Heart left ventricle (tissue), 16 donors: ENCODE measurements at places on chromosomes 2 and 18.

DNA sequence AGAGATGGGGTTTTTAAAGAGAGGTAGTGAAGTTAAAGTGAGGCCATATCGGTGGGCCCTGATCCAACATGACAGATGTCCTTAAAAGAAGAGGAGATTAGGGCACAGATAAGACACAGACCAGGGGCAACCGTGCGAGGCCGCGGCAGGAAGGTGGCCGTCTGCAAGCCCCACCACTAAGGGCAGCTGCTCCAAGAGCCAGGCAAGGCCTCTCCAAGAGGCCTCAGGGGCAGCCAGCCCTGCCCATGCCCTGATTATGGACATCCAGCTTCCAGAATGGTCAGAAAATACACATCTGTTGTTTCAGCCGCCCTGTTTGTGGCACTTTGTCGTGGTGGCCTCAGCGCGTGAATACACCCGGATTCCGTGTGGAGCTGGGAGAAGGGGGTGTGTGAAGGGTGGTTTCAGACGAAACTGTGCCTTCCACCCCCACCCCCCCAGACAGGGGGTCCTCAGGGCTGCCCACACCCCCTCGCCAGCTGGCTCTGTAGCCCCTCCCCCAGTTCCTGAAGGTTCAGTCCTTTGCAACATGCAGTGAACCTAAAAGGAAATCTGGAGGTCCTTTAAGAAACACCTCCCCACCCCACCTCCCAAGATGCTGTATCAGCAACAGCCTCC lies 74.1 kb upstream of the SMAD7 start:
- no peaks in the 10 kb centered on the region for H3K4me1 ChIP-seq
- no peak overlapping the region for H3K27ac ChIP-seq
- DNase-seq: no peak
- no peaks in the 10 kb centered on the region for H3K27me3 ChIP-seq

DNA sequence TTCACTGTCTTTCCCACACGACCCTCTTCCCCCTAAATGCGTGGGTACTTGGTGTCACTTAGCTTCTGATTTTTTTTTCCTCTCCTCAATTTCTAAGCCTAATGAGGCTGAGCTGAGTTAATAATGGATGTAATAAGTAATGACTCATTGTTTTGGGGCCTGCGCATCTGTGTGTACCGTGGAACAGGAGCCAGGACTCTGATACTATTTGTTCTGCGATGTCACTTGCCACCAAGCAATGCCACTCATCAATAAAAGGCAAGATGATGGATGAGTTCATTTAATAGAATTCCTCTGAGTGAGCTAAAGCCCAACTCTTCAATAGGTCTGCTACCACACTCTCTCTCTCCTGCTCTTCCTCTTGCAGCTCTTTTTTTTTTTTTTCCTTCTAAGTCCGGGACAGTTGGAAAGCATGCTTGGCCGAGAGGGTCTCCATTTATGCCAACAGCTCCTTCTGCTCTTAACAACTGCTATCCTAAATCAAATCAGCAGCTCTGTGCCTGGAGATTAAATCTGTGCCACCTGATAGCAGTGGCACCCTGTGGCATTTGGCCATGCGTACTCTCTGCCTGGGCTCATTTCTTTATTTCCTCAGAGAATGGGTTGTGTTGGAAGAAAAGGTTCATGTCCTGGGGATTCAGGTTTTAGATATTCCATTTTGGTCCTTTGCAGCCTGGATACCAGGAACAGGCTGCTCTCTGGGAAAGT lies 1284.2 kb upstream of the PIK3C3 start:
- no peak for DNase-seq
- no peak overlapping the region for H3K27ac ChIP-seq
- H3K4me3 ChIP-seq: no peak overlapping the region
- H3K36me3 ChIP-seq: no peaks in the 10 kb centered on the region
- H3K4me1 ChIP-seq: no peaks in the 10 kb centered on the region

DNA sequence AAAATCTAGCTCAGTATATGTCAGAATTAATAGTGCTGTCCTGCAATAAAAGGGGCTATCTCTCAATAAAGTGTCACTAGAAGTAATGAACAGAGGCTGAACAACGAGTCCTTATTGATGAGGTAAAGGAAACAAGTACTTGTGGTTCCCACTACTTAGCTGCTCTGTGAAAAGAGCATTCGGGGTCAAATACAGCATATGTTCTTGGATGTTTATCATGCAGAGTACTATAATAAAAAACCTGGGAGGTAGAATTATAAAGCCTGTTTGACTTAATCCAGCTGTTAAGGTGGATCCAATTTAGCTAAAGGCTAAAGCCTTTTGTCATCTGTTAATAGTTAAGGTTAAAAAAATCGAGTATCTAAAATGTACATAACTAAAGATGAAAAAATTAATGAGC lies 32.4 kb downstream of the SLC35F5 start:
- no peak overlapping the region for H3K4me3 ChIP-seq
- DNase-seq: no peak
- no peaks in the 10 kb centered on the region for H3K36me3 ChIP-seq

DNA sequence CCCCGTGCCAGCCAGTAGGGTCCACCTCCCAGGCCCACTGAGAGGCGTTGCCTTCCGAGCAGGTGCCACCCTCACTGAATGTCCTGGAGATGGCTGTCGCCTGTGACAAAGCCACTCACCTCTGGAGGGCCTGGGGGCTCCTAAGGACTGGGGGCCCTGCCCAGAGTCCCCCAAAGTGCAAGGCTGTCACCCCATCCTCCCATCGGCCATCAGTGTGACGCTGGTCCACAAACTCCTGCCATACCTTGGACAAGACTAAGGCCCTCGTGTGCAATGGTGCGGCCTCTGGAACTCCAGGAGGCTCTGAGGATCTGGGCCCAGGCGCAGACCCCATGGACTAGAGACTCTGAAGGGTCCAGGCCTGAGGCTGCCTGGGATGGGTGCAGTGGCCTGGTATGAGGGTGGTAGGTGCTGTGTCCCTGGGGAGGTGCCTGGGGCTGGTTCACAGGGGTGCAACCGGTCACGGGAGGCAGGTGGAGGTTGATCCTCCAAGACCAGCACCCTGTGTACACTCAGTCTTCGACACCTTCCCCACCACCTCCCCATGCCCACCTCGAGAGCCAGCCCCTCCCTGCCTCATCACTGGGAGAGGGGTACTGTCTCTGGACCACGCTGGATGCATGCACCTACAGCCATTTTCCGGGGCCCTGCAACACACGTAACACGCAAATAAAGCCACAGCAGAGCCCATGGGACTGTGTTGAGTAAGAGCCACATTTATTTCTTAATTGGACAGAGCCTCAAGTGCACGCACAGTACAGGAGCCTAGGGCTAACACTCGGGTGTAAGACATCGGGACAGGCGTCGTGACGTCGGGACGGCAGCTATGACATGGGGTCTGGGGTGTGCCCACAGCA lies 21.6 kb downstream of the AQP12A start:
- no peak overlapping the region for H3K4me3 ChIP-seq
- DNase-seq: peak; percentile 58
- H3K4me1 ChIP-seq: no peaks in the 10 kb centered on the region
- no peaks in the 10 kb centered on the region for H3K36me3 ChIP-seq
- H3K27me3 ChIP-seq: peaks cover 2% of the 10 kb centered on the region

DNA sequence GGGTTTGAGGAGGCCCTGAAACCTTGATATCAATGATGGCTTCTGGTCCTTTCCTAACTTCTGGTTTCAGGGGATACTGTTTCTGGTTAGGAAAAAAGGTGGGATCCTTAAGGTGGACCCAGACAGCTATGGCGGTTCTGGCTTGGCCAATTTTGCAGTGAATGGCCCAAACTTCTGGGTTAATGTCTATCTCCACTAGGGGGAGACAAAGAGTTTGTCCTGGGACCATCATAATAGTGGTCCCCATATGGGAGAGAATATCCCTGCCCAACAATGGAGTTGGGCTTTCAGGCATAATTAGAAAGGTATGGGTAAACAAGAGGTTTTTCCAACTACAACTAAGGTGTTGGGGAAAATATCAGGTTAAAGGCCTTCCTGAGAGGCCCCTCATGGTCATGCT lies 273.5 kb downstream of the CALCRL start:
- no peak overlapping the region for H3K4me3 ChIP-seq
- no peaks in the 10 kb centered on the region for H3K4me1 ChIP-seq
- no peaks in the 10 kb centered on the region for H3K36me3 ChIP-seq
- H3K27ac ChIP-seq: no peak overlapping the region

DNA sequence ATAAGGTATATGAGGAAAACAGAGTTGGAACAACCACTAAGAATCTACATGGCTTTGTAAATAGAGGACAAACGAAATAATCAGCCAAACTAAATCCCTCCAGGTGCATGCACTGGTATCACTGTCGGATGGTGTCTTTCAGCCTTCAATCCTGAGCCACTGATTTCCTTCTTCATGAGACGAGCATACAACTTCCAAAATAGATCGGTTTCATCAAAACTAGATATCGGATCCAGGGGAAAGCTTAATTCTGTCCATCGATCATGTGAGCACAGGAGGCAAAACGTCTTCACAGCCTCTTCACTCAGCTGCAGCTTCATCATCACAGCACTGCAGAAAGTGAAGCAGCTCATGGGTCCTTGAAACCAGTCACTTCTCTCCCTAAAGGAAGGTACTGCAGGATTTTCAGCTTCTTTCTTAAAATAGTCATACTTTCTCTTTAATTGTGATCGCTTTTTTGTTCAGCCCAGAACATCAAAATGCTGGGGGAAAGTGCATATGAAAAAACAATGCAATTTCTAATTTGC lies 80.5 kb downstream of the DTNB start:
- no peaks in the 10 kb centered on the region for H3K36me3 ChIP-seq
- no peaks in the 10 kb centered on the region for H3K27me3 ChIP-seq
- peak overlapping the region; percentile 19 for H3K27ac ChIP-seq
- no peaks in the 10 kb centered on the region for H3K4me1 ChIP-seq
- DNase-seq: no peak
- peak overlapping the region; percentile 41 for H3K4me3 ChIP-seq

GRCh38 chr2:143706354-143706753 lies 577.1 kb downstream of the ARHGAP15 start:
- H3K36me3 ChIP-seq: no peaks in the 10 kb centered on the region
- H3K27ac ChIP-seq: no peak overlapping the region
- H3K4me1 ChIP-seq: peaks cover 6% of the 10 kb centered on the region
- no peak for DNase-seq
- H3K27me3 ChIP-seq: no peaks in the 10 kb centered on the region

DNA sequence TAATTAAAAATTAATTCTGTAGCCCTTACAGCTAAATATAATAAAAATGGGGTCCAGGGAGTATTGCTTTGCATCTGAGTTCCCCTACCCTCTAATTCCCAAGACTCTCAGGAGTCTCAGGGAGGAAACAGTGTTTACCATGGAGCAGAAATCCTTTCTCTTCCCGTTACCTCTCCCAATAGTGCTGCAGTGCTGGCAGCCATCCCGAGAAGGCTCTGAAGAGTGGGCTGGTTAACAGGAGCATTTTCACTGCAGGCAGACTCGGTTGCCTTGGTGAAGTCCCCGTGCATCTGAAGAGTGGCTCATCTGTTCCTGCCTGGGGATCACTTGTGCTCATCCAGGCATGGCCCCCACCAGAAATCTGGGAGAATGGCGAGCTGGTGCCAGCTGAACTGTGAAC lies 41.8 kb upstream of the TMEM178A start:
- H3K4me3 ChIP-seq: no peak overlapping the region
- no peak for DNase-seq
- H3K4me1 ChIP-seq: peaks cover 10% of the 10 kb centered on the region
- no peaks in the 10 kb centered on the region for H3K36me3 ChIP-seq
- no peak overlapping the region for H3K27ac ChIP-seq
- no peaks in the 10 kb centered on the region for H3K27me3 ChIP-seq

- H3K36me3 ChIP-seq: no peaks in the 10 kb centered on the region
- no peaks in the 10 kb centered on the region for H3K27me3 ChIP-seq
- H3K4me3 ChIP-seq: no peak overlapping the region
- DNase-seq: no peak
Measured at GRCh38 chr2:51706220-51706619, 674.3 kb upstream of the NRXN1 start.

DNA sequence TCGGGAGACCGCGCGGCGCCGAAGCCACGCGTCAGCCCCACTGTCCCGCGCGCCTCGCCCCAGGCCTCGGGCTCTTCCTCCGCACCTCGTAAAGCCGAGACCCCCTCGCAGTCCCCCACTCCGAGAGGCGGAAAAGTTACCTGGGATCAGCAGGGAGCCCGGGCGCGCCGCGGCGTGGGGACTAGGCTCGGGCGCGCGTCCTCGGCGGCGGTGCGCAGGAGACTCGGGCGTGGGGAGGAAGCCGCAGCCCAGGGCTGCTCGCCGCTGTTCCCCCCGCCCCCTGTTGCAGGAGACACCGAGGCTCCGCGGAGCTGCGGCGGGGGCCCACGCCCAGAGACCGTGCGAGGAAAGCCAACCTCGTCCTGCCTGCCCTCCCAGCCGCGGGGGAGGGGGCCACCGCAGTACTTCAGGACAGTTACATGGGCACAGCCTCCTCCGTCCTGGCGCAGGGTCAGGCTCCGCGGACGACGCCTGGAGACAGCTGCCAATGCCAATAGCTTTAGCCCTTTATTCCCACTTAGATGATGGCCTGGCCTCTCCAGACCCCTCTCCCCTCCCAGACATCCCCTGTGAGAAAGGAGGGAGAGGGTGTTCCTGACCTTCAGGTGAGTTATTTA lies at the start of gene EPB41L3:
Gene EPB41L3 (minus strand): TSS at position 225 of the 617 bp plus-strand sequence. CDS start 54,814 bp downstream, outside the sequence.
- no peaks in the 10 kb centered on the region for H3K4me1 ChIP-seq
- DNase-seq: peak; percentile 37
- peak within 1 kb of the TSS; percentile 70 for H3K27ac ChIP-seq
- peak within 1 kb of the TSS; percentile 58 for H3K4me3 ChIP-seq
- peaks cover 6% of the 10 kb centered on the region for H3K27me3 ChIP-seq

- no peaks in the 10 kb centered on the region for H3K4me1 ChIP-seq
- no peaks in the 10 kb centered on the region for H3K27me3 ChIP-seq
- no peaks in the 10 kb centered on the region for H3K36me3 ChIP-seq
- no peak overlapping the region for H3K4me3 ChIP-seq
- DNase-seq: no peak
Measured at GRCh38 chr2:98170076-98170475, 83.1 kb downstream of the VWA3B start.

- no peaks in the 10 kb centered on the region for H3K27me3 ChIP-seq
- H3K27ac ChIP-seq: peak overlapping the region; percentile 68
- H3K4me3 ChIP-seq: peak overlapping the region; percentile 10
- peak; percentile 48 for DNase-seq
- no peaks in the 10 kb centered on the region for H3K36me3 ChIP-seq
Measured at GRCh38 chr2:157838442-157839161, 37.5 kb downstream of the ACVR1 start.

GRCh38 chr2:67726416-67726815 lies 329.3 kb downstream of the ETAA1 start:
- H3K27me3 ChIP-seq: no peaks in the 10 kb centered on the region
- no peaks in the 10 kb centered on the region for H3K36me3 ChIP-seq
- no peaks in the 10 kb centered on the region for H3K4me1 ChIP-seq
- DNase-seq: no peak

DNA sequence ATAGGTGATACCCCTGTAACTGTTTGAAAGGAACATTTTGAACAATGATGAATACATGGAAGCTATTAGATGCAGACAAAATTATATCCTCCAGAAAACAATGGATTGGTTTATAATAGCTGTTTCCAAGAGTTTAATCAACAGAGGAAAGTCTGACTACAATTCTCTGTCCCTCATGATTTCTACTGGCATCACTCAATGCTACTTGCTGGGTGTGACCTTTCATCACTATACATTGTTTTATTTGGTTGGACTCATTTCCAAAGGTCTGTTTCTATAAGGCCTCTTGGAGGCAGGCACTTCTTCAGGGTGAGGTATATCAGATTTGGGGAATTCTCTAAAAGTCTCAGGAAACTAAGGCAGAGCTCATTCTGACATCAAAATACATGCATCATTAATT lies 636.1 kb upstream of the SLC8A1 start:
- H3K27ac ChIP-seq: no peak overlapping the region
- no peaks in the 10 kb centered on the region for H3K27me3 ChIP-seq
- no peak for DNase-seq
- H3K36me3 ChIP-seq: no peaks in the 10 kb centered on the region

GRCh38 chr2:58520903-58521302 lies 279.8 kb upstream of the FANCL start:
- no peak overlapping the region for H3K27ac ChIP-seq
- DNase-seq: no peak
- H3K4me3 ChIP-seq: no peak overlapping the region
- H3K36me3 ChIP-seq: no peaks in the 10 kb centered on the region
- no peaks in the 10 kb centered on the region for H3K4me1 ChIP-seq
